ENCODE measurements at places on chromosomes 6 and 20. TPM values are rescaled to one million over a fixed set of nuclear protein-coding genes. Genes with fewer than 3 reads are reported as not detected.
A peak's percentile ranks its signal among the peaks of the same experiment; 100 is the strongest.

GRCh38 chr6:25277386-25277785 lies 1.8 kb upstream of the CARMIL1 start:
- DNase-seq, result no peak

- no peak for DNase-seq
Observed at GRCh38 chr6:44734886-44735629, 347.6 kb downstream of the CDC5L start.

GRCh38 chr6:26196846-26197635 lies 109.8 kb downstream of the HFE start:
- peak; percentile 81 for DNase-seq

GRCh38 chr6:121112356-121112755 lies 221.9 kb downstream of the TBC1D32 start:
- no peak for DNase-seq

GRCh38 chr20:57167971-57168701 lies 98.3 kb downstream of the BMP7 start:
- no peak for DNase-seq

SLC35D3 gene
- 0.16 TPM for polyA plus RNA-seq

LAMA4 gene
- 9.4 TPM for polyA plus RNA-seq

DNAAF9 gene
- 5.5 TPM for polyA plus RNA-seq

IL20RA gene
- 0.29 TPM for polyA plus RNA-seq

TSBP1 gene
- polyA plus RNA-seq, result not detected

Data from SK-N-SH (cell line).